Psoas muscle (tissue), 8 donors: ENCODE measurements at places on chromosomes 11 and 22. TPM values are rescaled to one million over a fixed set of nuclear protein-coding genes. Genes with fewer than 3 reads are reported as not detected.

Gene NLRP14
- total RNA-seq = not detected

Gene CRYBA4
- not detected for total RNA-seq

- H3K36me3 ChIP-seq = no peaks in the 10 kb centered on the region
- peaks cover 3% of the 10 kb centered on the region for H3K4me1 ChIP-seq
- H3K4me3 ChIP-seq = no peak overlapping the region
- peak overlapping the region; percentile 80 for H3K27ac ChIP-seq
Measured at GRCh38 chr11:76233196-76233921, 27.1 kb upstream of the WNT11 start.

DNA sequence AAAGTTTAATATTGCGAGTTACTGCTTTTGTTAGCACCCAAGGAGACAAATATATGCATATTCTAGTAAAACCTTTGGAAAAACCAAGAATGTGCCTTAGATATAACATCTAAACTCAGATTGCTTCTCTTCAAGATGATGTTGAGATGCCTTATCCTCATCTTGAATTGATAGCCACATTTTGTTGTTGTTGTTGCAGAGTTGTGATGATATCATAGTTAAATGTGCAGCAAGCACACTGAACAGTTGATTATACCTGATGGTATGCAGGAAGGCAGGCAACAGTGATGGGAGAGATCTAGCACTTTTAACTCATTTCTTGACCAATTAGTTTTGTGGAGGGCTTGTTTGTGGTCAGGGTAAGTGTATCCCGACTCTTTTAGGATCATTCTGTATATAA lies 48.0 kb downstream of the KDM2A start:
- H3K27ac ChIP-seq = peak overlapping the region; percentile 72
- peaks cover 42% of the 10 kb centered on the region for H3K4me1 ChIP-seq
- H3K36me3 ChIP-seq = peaks cover 8% of the 10 kb centered on the region
- no peak for DNase-seq
- no peak overlapping the region for H3K4me3 ChIP-seq
- H3K27me3 ChIP-seq = no peaks in the 10 kb centered on the region

GRCh38 chr11:45809456-45810395 lies 4.8 kb downstream of the SLC35C1 start:
- no peak overlapping the region for H3K4me3 ChIP-seq
- H3K4me1 ChIP-seq = peaks cover 30% of the 10 kb centered on the region
- H3K36me3 ChIP-seq = peaks cover 27% of the 10 kb centered on the region
- no peaks in the 10 kb centered on the region for H3K27me3 ChIP-seq
- no peak for DNase-seq

- H3K27ac ChIP-seq = peak overlapping the region; percentile 95
- H3K4me1 ChIP-seq = peaks cover 18% of the 10 kb centered on the region
- DNase-seq = peak; percentile 65
- H3K4me3 ChIP-seq = peak overlapping the region; percentile 78
Measured at GRCh38 chr11:73141031-73141308, 1.1 kb downstream of the FCHSD2 start.

Gene LARGE2
- not detected for total RNA-seq

Gene CSF2RB
- total RNA-seq = 1.7 TPM

DNA sequence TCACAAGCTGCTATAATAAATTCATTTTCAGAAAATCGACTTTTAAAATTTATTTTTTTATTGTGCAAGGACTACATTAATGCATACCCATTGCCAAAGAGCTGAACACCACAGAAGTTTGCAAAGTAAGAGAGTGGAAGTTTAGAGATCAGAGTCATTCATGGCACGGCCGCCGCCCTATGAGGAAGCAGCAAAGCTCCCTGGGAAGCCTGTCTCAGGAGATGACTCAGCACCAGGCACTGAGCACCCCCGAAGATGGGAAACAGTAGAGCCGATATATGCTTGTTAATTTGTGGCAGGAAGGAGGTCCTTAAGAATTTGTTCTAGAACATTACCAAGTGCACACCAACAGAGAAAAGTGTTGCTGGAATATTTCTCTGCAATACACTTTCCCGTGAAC lies 693.7 kb downstream of the OPCML start:
- no peak overlapping the region for H3K27ac ChIP-seq
- H3K4me3 ChIP-seq = no peak overlapping the region
- no peaks in the 10 kb centered on the region for H3K27me3 ChIP-seq
- no peaks in the 10 kb centered on the region for H3K36me3 ChIP-seq
- DNase-seq = no peak
- H3K4me1 ChIP-seq = no peaks in the 10 kb centered on the region

DNA sequence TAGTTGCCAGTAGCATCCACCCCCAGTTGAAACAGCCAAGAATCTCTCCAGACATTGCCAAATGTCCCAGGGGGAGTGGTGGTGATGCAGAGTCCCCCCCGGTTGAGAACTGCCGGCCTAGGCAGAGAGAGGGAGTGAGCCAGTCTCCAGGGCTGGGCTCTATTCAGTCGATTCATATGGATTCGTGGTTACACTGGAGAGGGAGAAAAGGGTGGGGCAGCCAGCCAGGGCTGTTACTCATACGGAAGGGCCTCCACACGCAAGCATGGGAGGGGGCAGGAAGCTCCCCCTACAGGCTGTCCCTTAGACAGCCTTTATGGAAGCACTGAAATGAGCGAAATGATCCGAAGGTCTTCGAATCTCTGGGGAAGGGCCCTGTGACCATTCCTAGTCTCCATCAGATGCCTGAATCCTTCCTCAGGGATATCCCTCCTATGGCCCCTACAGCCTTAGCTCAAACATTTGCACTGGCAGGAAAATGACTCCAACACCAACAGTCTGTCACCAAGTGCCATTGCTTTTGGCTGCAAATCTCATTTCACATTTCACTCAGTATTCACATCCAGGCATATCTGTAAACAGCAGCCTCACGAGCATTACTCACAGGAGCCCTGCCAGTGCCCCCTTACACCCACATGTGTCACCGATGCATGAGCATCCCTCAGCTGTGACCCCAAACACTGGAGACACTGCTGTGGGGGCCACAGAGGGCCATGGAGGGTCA lies 18.4 kb upstream of the TLCD5 start:
- H3K4me1 ChIP-seq = no peaks in the 10 kb centered on the region
- H3K27ac ChIP-seq = no peak overlapping the region
- H3K27me3 ChIP-seq = peaks cover 2% of the 10 kb centered on the region
- H3K36me3 ChIP-seq = no peaks in the 10 kb centered on the region
- no peak for DNase-seq

Gene CD3D
- total RNA-seq = 0.81 TPM

- DNase-seq = no peak
- peaks cover 5% of the 10 kb centered on the region for H3K36me3 ChIP-seq
- H3K27me3 ChIP-seq = no peaks in the 10 kb centered on the region
- peaks cover 29% of the 10 kb centered on the region for H3K4me1 ChIP-seq
- H3K4me3 ChIP-seq = peak overlapping the region; percentile 84
Measured at GRCh38 chr11:62601122-62601371, 618 bp downstream of the MTA2 start.

DNA sequence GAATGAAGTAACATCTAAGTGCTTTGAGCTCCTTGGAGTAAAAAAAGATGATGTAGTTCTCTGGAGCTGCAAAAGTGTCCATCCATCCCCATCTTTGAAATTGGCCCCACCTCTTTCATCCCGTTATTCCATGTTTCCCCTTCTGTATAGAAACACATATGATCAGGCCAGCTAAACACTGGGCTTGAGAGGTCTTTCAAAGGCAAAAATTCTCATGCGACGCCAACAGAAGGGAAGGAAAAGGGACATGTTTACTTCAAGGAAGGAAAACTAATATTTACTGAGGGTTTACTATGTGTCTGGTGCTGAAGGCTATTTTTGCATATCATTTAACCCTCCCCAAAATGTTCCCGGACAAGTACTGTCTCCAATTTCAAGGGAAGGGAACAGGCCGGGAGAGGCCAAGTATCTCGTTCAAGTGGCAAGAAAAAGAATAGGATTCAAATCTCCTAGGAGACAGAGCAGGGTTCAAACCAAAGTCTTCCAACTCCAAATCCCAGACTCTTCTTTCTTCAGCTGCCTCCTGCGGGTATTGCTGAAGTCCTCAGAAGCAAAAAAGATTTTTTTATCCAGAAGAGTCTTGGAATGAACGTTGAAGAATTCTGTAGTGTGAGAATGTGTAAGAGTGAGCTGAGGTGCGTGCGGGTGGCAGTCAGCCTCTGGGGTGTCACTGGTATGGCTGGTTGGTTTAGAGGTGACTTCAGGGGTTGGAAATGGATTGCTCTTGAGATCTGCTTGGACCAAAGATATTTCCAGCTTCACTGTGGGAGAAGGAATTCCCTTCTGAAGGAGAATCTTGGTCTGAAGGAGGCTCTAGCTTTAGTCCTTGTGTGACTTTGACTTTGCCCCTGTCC lies 10.1 kb downstream of the TECTA start:
- no peak overlapping the region for H3K27ac ChIP-seq
- H3K27me3 ChIP-seq = no peaks in the 10 kb centered on the region
- H3K36me3 ChIP-seq = no peaks in the 10 kb centered on the region
- DNase-seq = no peak
- H3K4me3 ChIP-seq = no peak overlapping the region

DNA sequence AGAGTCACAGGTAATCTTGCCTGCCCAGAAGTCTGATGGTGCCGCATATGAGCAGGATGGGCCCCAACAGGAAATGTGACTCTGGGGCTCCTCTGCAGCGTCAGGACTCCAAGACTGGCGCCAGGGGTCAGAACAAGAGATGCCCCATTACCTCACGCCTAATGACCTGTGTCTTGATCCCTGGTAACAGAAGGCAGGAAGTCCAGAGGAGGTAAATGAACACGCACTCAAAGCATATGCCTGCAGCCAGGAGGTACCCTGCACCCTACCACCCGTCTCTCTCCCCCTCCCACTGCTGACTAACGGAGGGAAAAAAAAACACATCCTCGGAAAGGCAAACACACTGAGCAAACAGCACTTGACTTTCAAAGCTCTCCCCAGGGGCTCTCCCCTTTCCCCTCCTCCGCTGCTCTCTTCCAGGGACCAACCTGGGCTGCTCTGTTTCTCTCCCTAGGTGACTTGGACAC lies 37.3 kb downstream of the ABCC8 start:
- H3K27me3 ChIP-seq = no peaks in the 10 kb centered on the region
- no peaks in the 10 kb centered on the region for H3K36me3 ChIP-seq
- no peak overlapping the region for H3K27ac ChIP-seq
- DNase-seq = no peak

Gene LBHD1
- total RNA-seq = 2.0 TPM

DNA sequence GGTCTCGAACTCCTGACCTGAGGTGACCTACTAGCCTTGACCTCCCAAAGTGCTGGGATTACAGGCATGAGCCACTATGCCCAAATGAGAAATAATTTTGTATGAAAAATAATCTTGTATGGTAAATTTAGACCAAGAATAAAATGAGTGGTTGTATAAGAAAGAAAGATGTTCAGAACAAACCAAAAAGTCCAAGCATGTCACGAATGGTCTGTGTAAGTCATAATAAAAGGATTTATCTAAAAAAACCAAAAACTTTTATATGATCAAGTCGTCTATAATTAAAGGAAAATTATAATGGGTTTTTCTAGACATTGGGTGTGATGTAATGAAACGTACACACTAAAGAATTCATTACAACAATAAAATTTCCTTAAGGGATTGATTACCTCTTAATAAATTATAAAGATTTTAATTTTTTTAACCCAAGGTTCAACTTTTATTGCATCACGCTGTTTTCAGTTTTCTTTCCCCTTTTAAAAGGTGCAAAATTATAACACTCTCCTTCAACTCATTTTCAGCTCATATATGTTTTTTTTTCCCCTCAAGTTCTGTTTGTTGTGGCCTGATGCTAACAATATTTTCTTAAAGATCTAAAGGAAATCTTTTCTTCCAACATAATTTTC lies 8.9 kb upstream of the AQP11 start:
- no peaks in the 10 kb centered on the region for H3K4me1 ChIP-seq
- H3K4me3 ChIP-seq = no peak overlapping the region
- no peak overlapping the region for H3K27ac ChIP-seq
- H3K36me3 ChIP-seq = no peaks in the 10 kb centered on the region
- no peak for DNase-seq
- H3K27me3 ChIP-seq = no peaks in the 10 kb centered on the region

Gene CRYAB
- total RNA-seq = 11,239 TPM

- H3K4me1 ChIP-seq = peaks cover 26% of the 10 kb centered on the region
- H3K36me3 ChIP-seq = no peaks in the 10 kb centered on the region
- H3K27me3 ChIP-seq = no peaks in the 10 kb centered on the region
Measured at GRCh38 chr11:27427183-27427980, 45.2 kb downstream of the LGR4 start.
